ENCODE measurements at places on chromosomes 2 and 18.

DNA sequence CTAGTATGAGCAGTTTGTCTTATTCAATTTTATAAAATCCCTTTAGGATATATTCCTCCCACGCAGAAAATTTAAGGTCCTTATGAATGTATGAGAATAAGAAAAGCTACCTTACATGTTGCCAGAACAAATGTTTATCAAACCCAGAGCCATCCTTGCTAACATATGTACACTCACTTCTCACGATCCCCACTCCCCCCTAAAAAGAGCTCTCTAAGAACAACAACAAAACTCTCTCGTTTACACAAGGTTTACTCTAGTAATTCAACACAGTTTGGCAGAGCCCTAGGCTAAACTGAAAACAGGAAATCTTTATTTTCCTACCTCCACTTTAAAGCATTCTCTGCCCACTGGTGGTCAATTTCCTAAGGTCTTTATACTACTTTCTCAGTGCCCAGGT is 504.9 kb downstream of the ZEB2 start:
- DNase-seq, result no peak

GRCh38 chr18:37254236-37254754 is 311.3 kb downstream of the CELF4 start:
- DNase-seq, result no peak

- DNase-seq, result no peak
These were observed 82.6 kb downstream of the TPO start for GRCh38 chr2:1495676-1496358.

DNA sequence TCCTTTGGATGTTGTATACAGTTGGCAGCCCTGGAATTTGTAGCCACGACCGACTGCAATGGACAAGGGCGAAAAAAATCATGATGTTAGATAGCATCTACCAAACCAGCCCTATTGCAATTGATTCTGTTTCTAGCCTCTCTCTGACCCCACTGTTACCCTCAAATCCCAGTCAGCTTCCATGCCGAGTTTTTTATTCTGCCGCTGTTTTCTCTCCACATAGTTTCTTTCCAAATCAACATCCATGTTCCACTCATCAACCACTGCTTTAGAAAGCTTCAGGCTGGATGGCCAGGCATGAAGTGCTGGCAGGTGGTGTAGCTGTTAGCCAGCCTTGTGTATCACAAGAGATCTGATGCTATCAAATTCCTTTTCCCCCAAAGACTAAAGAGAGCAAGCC is 272.8 kb downstream of the FIGN start:
- DNase-seq, result no peak

- no peak for DNase-seq
These were observed 222.7 kb upstream of the SLC39A10 start for GRCh38 chr2:195434346-195434745.

DNA sequence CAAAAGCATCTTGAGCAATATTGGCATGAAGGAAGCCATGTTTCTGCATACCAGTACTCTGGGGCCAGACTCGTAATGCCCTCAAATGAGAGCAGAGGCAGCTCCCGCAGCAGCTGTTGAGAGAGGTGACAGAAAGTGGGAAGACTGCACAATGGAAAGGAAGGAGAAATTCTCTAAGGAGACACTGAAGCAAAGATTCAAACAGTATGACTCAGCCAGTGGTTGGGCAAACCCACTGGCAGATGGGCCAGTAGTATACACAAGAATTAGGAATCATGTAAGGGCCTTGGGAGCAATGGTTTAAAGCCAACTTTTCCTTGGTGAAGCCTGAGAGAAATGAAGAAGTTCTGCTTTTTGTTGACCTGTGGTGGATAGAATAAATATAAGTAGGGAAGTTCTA is 2092.7 kb upstream of the PIK3C3 start:
- no peak for DNase-seq

GRCh38 chr18:49019446-49020045 is 68.8 kb upstream of the SMAD7 start:
- DNase-seq, result no peak

- no peak for DNase-seq
These were observed 57.4 kb upstream of the EPAS1 start for GRCh38 chr2:46239847-46240181.

DNA sequence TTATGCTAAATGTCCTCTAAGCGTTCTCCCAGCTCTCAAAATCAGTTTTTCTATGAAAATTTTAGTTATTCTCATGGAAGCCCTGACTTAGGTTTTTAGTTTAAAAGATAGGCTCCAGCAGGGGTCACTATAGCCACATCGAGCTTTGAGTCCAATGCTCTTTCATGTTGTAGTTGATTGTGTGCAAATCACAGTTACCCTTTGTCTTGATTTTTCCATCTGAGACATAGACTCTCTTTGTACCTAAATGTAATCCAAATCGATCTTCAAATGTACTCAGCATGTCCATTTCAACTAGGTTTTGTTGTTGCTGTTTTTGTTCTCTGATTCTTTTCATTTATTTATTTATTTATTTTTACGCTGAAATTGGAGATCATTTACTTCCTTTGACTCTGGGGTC is 26.4 kb upstream of the MSTN start:
- peak; percentile 47 for DNase-seq

- no peak for DNase-seq
These were observed 56.1 kb upstream of the GATA6 start for GRCh38 chr18:22113144-22113844.

- no peak for DNase-seq
These were observed 284.9 kb downstream of the OSR1 start for GRCh38 chr2:19073522-19073921.

DNA sequence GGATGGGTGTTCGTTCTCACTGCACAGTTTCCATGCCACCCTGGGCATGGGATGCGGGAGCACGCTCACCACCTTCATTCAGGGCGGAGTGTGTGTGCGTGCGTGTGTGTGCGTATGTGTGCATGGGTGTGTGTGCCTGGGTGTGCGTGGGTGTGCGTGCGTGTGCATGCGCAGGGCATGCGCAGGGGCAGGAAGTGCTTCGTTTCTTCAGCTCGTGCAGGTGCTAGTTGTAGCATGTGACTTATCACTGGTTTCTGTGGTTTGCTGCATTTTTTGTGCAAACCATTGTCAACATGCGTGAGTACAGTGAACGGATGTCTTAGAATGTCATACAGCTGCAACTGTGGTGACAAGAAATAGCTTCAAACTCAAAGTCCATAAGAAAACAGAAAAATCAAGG is 179.5 kb downstream of the PTGR3 start:
- no peak for DNase-seq

GRCh38 chr2:101732199-101732598 is 34.7 kb downstream of the MAP4K4 start:
- DNase-seq, result no peak

GRCh38 chr2:17912266-17912691 is 33.8 kb downstream of the KCNS3 start:
- DNase-seq, result no peak

DNA sequence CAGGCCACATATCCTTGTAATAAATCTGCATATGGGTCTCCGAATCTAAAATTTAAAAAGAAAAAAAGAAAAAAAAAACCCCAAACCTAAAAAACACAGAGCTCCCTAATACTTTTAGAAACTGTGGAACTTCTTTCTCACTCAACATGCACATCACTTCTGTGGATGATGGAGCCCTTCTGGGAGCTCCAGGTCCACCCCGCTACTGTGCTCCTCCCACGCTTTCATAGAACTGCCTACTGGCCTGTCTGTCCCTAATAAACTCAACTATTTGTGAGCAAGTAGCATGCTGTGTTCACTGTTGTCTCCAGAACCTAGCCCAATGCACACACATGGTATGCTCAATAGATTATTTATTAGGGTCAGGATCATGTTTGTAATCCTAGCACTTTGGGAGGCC is 83.1 kb upstream of the FZD5 start:
- DNase-seq, result no peak

DNA sequence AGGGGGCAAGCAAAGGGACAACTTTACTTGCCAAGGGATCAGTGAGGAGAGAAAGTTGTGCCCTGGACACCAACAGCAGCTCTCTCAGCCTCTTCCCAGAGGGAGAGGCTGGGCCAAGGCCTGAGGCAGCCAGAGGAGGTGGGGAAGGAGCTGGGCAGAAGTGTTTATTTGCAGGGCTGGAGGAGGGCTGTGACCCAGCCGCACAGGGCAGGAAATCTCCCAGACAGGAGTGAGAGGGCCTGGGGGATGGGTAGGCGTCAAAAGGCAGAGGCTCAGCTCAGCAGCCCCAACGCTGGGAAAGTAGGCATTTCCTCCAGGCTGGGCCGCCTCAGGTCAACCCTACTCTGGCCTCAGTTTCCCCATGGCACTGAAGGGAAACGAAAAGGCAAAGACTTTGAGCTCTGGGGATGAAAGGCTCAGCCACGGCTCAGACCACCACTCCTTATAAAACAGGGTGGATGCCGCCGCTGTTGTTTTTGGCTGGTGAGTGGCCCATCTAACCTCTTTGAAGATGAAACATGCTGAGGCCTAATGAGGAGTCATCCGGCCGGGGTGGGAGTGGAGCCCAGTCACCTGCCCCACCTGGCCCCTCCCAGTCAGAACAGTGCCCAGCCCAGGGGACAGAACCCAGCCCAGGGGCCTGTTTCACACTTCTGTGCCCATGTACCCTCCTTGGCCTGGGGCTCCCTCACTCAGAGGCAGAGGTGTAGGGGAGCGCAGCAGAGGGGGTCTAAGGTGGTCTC is 21.9 kb upstream of the SEMA4C start:
- DNase-seq, result no peak

DNA sequence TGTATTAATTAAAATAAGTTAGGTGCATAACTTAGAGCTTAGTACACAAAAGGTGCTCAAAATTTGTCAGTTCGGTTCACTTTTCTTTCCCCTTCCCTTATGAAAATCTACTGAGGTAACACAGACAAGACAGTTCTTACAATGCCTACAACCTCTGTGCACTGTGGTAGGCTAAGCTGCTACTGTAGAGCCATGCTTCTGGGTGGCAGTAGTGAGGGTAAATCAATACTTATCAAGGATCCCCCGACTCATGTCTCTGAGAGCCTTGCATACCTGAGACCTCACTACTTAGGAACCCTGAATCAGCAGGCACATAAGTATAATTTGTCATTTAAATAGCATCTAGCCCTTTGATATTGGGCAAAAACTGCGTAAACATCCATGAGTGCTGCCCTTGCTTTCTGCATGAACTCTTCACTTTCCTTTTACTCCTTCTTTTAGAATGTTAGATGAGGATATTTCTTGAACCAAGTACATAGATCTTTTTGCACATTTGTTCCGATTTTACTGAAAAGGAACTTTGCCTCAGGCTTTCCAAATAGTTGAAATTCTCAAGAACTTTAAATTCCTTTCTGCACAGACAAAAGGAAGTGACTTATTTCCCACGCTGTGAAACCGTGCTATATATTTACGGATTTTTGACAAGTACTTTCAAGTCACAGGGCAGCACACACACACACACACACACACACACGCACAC is 234.4 kb downstream of the TRIB2 start:
- no peak for DNase-seq

- peak; percentile 75 for DNase-seq
These were observed at the start of gene ANKMY1 for GRCh38 chr2:240557808-240558207. Gene ANKMY1, minus strand, starts transcription at chr2:240557988. Its CDS starts 653 bp downstream, at chr2:240557335.

DNA sequence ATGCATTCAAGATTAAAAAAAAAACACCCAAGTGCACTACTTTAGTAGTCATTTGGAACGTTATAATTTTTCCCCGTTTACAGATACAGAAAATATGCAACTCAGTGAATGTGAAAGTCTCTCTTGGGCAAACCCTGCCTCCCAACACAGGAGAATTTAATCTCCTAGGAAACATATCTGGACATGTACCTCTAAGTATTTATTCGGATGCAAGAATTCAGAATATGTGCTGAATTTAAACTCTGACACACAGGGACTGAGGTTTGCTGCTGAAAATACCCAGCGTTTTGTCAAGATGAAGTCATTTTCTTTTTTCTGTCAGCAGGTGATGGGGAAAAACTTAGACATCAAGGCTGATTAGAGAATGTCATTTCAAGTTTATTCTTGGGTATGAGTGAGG is 105.4 kb downstream of the ACKR3 start:
- DNase-seq, result no peak

DNA sequence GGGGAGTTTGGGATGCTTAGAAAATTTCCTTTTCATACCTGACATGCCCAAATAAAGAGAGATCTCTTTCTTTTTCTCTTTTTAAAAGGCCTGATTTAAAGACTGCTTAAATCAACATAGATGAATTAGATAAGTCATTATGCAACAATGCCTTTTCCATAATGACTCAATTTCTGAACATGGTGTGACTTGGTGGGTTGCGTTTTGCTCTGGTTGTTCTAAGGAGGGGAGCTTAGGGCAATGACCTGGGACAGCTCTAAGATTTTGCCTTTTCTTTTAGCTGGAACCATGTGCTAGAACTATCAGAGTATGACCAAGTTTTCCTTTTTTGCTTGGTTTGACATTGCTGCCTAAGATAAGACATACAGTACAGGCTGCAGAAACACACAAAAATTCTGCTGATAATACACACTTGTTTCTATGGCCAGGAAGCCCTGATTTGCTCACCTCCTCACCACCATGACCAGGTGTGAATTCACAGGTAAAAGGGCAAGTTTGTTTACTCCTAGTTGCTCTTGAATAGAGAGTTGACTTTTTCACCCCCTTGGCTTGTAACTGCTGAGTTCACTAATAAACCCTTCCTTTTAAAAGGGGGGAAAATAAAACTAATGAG is 58.1 kb upstream of the IL1RL1 start:
- DNase-seq, result no peak

- DNase-seq, result no peak
These were observed 96.8 kb downstream of the GLI2 start for GRCh38 chr2:120832296-120833070.

- no peak for DNase-seq
These were observed 10.4 kb upstream of the CCDC74A start for GRCh38 chr2:131517106-131517831.

DNA sequence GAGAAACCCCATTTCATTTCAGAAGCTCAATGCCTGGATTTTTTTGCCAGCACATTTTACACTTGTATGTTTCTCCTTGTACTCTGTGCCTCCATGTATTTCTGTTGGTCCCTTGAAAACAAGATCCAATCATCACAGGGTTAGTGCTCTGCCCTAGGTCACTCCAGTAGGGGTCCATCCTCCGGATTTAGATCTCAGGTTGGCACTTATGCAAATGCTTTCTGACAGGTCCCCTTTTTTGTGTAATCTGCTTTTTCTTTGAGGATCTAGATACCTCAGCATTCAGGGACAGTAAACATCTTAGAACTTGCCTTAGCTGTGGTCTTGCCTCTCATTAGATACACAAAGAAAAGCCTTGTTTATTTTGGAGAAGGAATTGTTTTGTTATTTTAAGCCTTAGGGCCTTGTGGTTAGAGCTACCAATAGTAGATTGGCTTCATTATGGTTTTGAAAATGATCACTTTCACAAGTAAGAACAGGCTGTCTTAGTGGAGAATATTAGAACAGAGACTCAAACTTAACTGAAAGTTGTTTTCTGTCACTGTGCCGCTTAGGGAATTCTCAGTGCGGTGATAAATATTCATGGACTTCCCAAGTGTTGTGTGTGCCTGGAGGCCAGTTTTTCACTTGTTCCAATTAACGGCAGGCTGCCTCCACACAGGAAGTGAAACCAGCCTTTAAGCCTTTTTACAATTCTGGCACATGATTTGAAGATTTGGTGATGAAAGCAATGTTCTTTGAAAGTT is 7.8 kb downstream of the MERTK start:
- DNase-seq, result peak; percentile 70

DNA sequence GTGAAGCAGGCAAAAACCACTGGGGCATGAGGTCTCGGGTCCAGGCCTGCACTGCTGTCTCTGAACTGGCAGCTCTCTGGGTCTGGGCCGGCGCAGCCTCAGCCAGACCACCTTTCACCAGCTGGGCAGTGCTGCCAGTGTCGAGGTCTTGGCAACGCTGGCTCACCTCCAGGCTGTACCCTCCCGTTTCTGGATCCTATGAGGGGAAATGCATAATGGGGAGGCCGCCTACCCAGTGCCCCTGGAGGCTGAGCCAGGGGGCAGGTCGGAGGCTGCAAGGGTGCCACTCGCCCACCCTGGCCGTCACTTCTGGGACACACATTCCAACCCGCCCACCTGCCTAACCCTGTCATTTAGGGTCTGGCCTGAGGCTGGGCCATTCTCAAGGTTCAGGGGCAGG is 24.6 kb downstream of the KIF1A start:
- no peak for DNase-seq
